A549 (cell line): ENCODE measurements at places on chromosomes 4 and X.

- peak; percentile 31 for DNase-seq
These were observed 34.9 kb downstream of the FTHL17 start for GRCh38 chrX:31036895-31037294.

GRCh38 chr4:81455897-81456296 lies 15.8 kb downstream of the RASGEF1B start:
- no peak for DNase-seq

GRCh38 chr4:19382993-19383756 lies 868.5 kb upstream of the SLIT2 start:
- no peak for DNase-seq

DNA sequence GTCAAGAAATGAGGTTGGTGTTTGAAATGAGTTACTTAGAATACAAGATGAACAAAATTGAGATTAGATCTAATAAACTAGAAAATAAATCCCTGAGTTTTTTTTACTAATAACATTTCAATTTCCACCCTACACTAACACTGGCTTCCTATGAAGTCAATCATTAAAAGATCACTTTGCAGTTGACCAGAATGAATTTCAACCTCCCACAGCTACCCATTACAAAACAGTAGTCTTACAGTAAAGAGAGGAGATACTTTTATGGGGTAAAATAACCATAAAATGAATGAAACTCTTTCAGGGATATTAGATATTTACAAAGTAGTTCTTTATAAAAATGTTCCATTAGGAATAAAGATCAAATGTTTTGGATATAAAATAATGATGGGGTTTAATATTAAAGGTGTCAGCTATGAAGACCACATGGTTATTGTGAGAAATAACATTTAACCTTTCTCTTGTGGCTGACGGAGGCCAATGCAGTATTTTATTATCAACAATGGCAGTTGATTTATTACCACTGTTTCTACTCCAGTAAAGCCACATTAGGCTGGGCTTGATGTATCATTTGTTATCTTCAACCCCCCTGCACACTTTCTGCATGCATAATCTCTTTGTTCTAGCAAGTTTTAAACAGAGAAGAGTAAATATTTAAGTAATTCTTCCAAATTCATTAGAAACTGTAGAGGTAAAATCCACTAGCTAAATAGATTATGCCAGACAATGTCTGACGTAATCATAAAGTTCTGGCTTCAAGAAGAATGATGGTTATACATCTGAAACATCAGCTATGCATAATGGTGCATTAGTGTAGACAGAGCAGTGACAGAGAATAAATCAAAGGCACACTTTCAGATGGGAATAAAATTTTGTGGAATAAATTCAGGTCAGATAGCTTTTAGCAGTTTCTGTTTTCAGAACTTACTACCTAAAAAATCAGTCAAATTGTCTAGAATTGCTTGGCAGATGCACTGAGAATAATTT lies 516.6 kb downstream of the PCDH18 start:
- DNase-seq: no peak

GRCh38 chrX:16516232-16516876 lies 133.6 kb upstream of the S100G start:
- DNase-seq: no peak

DNA sequence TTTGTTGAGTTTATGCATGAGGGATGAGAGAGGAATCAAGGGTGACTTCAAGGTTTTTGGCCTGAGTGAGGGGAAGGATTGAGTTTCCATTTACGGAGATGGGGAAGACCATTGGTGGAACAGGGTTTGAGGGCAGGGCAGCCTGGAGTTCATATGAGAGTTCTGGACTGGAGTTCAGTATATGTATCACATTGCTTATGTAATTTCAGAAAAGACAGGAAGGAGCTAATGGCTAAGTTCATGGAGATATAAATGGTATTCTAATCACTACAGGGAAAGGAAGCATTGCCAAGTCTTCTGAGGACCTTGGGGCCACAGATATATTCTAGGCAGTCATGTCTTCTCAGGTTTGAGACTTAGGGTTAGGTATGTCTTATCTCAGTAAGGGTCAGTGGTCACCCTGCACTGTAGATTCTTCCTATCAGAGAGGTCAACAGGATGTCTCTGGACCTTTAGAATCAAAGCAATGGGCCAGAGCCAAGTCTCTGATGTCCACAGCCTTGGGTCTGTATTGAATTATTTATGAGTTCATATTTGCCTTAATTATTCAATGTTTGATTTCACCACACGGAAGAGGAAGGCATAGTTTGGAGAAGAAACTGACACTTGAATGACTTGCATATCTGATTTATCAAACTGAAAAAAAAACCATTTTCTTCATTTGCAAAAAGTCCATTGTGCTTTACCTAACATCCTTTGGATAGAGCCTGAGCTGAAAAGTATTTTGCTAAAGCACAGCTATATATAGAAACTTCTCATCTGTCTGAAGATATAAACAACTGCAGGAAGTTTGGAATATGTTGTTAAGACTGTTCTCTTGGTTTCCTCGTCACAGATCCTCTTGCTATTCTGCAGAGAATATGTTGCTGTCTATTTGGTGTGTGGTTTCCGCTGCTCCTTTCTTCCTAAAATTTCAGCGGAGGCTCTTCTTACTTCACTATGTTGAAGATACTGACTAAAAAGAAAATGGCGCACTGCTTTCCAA lies 139.5 kb downstream of the PDGFRA start:
- DNase-seq: no peak

GRCh38 chrX:27465036-27465435 lies 1.9 kb upstream of the PPP4R3C start:
- DNase-seq: no peak

DNA sequence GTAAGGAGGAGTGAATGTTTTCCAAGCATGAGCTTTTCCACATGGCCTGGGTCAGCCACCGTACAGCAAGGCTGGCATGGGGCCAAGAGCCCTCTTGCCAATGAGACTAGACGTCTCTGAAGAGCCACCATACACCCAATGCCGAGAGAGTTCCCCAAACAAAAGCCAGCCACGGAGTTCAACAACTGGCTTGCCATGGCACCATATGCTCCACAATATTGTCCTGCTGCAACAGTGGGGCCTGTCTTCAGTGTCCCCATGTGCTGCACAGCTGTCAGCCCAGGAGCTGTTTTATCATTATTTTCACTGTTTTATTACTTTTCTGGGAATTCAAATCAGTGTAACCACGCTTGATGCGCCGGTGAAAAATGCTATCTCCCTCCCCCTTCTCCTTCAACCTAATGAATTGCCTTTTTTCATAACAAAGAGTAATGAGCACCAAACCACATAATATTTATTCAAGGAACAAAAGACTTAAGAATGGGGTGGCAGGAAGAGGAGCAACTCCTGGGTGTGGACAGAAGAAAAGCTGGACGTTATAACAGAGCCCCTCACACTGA lies 18.4 kb downstream of the MAML3 start:
- peak; percentile 58 for DNase-seq
